Stimulated activated CD4-positive, alpha-beta T cell treated with anti-CD3 and anti-CD28 coated beads, Interleukin-4, amount 100 ng/mL, for 24 hours (primary cell): ENCODE measurements at places on chromosomes 16 and 17.

DNA sequence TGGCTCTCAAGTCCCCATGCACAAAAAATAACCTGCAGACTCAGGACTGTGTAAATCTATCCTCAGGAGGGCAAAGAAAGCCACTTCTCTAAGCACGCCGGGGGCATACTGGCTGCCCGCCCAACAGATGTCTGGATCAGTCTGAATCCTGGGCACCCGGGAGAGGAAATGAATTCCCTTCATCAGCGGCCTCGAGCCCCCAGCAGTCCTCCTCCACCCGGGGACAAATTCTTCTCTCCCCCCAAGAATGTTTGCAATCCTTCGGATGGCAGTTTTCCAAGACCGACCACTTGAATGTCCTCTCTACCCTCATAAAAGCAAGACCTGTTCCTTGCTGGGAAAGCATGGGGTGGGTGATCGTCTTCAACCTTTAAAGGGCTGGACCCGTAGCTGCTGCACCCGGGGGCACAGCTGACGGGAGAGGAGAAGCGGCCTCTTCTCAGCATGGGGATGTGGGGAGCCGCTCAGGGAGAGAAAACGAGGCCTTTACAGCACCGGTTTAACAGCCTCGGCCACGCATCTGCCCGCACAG lies 9.4 kb upstream of the MAP2K3 start:
- DNase-seq: no peak

DNA sequence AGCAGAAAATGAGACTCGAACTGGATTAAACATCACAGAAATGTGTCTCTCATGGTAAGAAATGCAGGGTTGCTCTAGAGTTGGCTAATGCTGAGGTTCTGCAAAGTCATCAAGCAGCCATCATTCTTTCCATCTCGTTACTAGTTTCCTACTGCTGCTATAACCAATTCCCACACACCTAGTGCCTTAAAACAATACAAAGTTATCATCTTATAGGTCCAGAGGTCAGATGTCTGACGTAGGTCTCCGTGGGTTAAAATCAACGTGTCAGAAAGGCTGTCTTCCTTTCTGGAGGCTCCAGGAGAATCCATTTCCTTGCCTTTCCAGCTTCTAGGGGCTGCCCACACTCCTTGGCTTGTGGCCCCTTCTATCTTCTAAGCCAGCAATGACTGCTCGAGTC lies 118.6 kb downstream of the STX8 start:
- no peak for DNase-seq

DNA sequence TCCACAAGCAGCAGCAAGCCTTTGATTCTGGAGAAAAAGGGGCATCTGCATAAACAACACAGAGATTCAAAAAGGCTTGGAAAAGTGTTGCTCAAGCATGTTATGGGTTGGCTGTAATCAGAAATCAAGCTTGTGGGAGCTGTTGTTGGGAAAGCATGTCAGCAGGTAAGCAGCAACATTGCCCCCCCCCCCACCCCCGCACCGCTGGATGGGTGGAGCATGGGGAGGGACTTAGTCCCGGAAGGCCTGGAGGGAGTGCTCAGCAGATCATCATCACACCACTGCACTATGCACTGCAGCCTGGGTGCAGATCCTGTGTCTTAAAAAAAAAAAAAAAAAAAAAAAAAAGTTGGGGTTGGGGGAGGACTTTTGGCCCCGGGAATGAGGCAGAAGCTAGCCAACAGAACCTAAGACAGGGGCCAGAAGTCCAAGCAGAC lies 16.8 kb upstream of the AKAP1 start:
- no peak for DNase-seq

- no peak for DNase-seq
Observed at GRCh38 chr16:56728980-56729734, 772 bp upstream of the NUP93 start.

DNA sequence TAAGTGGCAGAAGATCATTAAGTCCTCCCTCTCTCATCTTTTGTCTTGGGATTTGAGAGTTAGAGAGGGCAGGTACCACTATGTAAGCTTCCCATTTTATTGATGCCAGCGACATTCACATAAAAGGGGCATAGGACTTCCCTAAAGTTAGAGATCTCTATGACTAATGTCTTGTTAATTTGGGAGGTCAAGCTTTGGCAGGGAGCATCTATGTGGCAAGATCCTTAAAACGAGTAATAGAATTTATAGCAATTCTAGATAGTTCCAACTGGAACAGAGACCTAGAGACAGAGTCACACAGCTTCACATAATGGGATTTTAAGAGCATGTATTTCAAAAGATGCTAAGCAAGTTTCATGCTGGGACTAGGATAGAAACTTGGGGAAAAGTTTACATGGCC lies 308.0 kb downstream of the MAP2K6 start:
- DNase-seq: no peak

GRCh38 chr17:40517286-40517662 lies 15.9 kb upstream of the TNS4 start:
- no peak for DNase-seq

- no peak for DNase-seq
Observed at GRCh38 chr16:457732-458400, 32.4 kb downstream of the RAB11FIP3 start.

DNA sequence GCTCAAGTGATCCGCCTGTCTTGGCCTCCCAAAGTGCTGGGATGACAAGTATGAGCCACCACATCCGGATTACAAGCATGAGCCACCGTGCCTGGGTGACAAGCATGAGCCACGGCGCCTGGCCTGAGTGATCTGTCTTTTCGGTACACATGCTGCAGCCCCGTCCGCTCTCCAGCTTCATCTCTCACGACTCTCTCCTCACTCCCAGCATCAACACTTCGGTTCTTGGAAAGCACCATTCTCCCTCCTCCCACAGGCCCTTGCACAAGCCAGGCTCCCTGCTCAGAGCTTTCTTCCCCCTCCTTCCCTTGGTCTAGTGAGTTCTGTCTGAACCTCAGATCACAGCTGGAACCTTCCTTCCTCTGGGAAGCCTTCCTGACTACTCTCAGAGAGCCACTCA lies 6.5 kb upstream of the NCBP3 start:
- DNase-seq: no peak
